T-helper 2 cell treated with Interferon-gamma antibody and Interleukin-4, amounts not matched to agents 5 μg/mL and 100 μg/mL, for 36 hours (primary cell): ENCODE measurements at places on chromosomes 1 and 21.

- H3K36me3 ChIP-seq, result no peaks in the 10 kb centered on the region
- H3K4me3 ChIP-seq, result no peak overlapping the region
- peak overlapping the region; percentile 38 for H3K27ac ChIP-seq
- H3K27me3 ChIP-seq, result peaks cover 5% of the 10 kb centered on the region
- H3K4me1 ChIP-seq, result no peaks in the 10 kb centered on the region
Measured at GRCh38 chr1:202127061-202127460, 4.3 kb downstream of the GPR37L1 start.

- peaks cover 10% of the 10 kb centered on the region for H3K27me3 ChIP-seq
- H3K36me3 ChIP-seq, result no peaks in the 10 kb centered on the region
- H3K4me1 ChIP-seq, result no peaks in the 10 kb centered on the region
- no peak overlapping the region for H3K27ac ChIP-seq
- no peak overlapping the region for H3K4me3 ChIP-seq
Measured at GRCh38 chr1:7248549-7249199, 463.4 kb downstream of the CAMTA1 start.

DNA sequence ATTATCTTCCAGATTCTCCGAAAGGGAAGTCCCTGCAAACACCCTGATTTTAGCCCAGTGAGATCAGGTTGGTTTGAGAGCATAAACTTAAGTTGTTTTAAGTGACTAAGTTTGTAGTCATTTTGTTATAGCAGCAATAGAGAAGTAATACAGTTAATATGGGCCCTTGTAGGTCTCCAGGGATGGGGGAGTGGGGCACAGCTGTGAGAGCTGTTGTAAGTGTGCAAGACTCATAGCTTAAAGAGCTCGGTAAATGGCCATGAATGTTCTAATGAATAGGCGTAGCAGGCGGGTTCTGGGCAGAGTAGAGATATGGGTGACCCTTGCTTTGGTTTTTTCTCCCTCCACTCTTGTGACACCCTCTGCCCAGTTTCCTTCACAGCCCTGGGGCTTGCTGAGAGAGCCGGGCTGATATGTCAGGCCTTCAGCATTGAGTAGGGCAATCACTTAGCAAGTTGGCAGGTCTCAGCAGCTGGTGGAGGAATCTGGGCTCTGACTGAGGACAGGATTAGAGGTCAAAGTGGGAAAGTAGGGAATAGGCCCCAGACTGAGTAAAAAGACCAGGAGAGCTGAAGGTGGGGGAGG, 16.0 kb upstream of the ID3 start:
- H3K36me3 ChIP-seq, result no peaks in the 10 kb centered on the region
- H3K27me3 ChIP-seq, result peaks cover 9% of the 10 kb centered on the region
- DNase-seq, result no peak
- no peak overlapping the region for H3K27ac ChIP-seq

DNA sequence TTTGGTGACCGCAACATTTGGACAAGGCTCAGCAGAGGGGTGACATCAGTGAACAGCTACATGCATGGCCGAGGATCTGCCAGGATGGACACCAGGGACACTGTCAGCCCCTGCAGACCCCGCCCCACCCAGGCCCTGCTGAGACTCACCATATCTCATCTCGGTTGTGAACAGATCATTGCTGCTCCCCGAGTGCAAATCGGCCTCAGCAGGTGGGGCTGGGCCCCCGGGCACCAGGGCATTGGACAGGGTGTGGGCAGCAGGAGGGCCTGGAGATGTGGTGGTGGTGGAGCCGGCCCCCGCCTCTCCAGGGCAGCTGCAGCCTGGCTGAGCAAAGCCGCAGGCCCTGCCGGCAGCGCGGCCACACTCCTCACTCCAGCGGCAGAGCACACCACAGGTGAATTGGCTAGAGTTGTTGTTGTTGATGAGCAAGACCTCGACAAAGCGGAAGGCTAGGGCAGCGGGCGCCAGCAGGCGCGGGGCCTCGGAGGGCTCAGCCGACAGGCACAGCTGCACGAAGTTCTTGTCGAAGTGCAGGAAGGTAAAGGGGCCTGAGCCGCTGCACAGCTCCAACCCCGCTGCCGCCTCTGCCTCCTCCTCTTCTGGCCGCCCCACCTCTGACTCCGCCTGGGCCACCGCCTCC, 8.2 kb downstream of the ADGRB2 start:
- no peaks in the 10 kb centered on the region for H3K36me3 ChIP-seq
- H3K27me3 ChIP-seq, result peaks cover 19% of the 10 kb centered on the region
- peaks cover 7% of the 10 kb centered on the region for H3K4me1 ChIP-seq
- no peak overlapping the region for H3K27ac ChIP-seq
- DNase-seq, result no peak

- no peak overlapping the region for H3K27ac ChIP-seq
- peaks cover 55% of the 10 kb centered on the region for H3K36me3 ChIP-seq
- no peak overlapping the region for H3K4me3 ChIP-seq
- no peak for DNase-seq
- no peaks in the 10 kb centered on the region for H3K27me3 ChIP-seq
- H3K4me1 ChIP-seq, result no peaks in the 10 kb centered on the region
Measured at GRCh38 chr1:92274939-92275338, 23.8 kb downstream of the GLMN start.
